ENCODE measurements at places on chromosomes 4 and X. TPM values are rescaled to one million over a fixed set of nuclear protein-coding genes. Genes with fewer than 3 reads are reported as not detected.
A peak's percentile ranks its signal among the peaks of the same experiment; 100 is the strongest.

DNA sequence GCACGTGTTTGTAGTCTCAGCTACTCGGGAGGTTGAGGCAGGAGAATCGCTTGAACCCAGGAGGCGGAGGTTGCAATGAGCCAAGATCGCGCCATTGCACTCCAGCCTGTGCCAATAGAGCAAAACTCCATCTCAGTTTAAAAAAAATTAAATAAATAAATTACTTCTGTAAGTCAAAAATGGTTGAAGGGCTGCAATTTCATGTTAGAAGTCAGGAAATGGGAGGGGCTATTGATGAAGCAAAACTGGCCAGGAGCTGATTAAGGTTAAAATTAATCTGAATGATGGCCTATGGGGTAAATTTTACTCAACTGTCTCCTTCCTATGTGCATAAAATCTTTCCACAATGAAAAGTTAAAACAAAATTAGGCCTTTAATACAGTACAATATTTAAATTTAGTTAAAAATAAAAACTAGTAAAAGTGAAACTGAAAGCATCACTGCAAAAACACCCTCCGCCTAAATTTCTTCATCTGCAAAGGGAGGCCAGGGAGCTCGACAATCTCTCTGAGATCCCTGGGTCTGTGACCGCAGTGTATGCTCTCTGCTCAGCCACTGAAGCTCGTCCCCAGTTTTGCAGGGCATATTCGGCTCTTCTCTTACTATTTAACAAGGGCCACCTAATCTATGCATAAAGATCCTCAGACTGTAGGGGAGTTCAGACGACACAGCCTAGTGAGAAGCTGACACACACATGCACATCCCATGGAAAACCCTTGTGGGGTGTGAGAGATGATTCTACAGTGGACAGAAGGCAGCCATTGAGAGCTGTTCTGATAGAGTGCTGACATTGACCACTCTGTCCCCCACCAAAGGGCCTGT is 57.2 kb downstream of the IRF2 start:
- H3K27ac ChIP-seq: peak overlapping the region; percentile 90
- peak overlapping the region; percentile 60 for H3K4me3 ChIP-seq
- DNase-seq: peak; percentile 48
- H3K27me3 ChIP-seq: no peaks in the 10 kb centered on the region

GRCh38 chr4:85302756-85303155 is 172.2 kb upstream of the ARHGAP24 start:
- DNase-seq: no peak
- no peak overlapping the region for H3K27ac ChIP-seq
- no peaks in the 10 kb centered on the region for H3K27me3 ChIP-seq
- H3K4me1 ChIP-seq: no peaks in the 10 kb centered on the region
- H3K36me3 ChIP-seq: no peaks in the 10 kb centered on the region

- no peaks in the 10 kb centered on the region for H3K27me3 ChIP-seq
- peak overlapping the region; percentile 48 for H3K27ac ChIP-seq
- DNase-seq: no peak
- H3K36me3 ChIP-seq: peaks cover 2% of the 10 kb centered on the region
- peaks cover 11% of the 10 kb centered on the region for H3K4me1 ChIP-seq
Observed at GRCh38 chr4:25253071-25253445, 19.2 kb downstream of the PI4K2B start.

Gene ADGRG4
- not detected for total RNA-seq

- peaks cover 24% of the 10 kb centered on the region for H3K36me3 ChIP-seq
- H3K4me3 ChIP-seq: no peak overlapping the region
- H3K4me1 ChIP-seq: peaks cover 8% of the 10 kb centered on the region
- H3K27me3 ChIP-seq: no peaks in the 10 kb centered on the region
Observed at GRCh38 chrX:47222751-47223350, 4.4 kb downstream of the CDK16 start.

Gene CXCR3
- total RNA-seq: 45.4 TPM

GRCh38 chr4:53043891-53044650 is 182.0 kb downstream of the RASL11B start:
- H3K36me3 ChIP-seq: no peaks in the 10 kb centered on the region
- H3K4me3 ChIP-seq: no peak overlapping the region
- no peaks in the 10 kb centered on the region for H3K27me3 ChIP-seq

- no peaks in the 10 kb centered on the region for H3K27me3 ChIP-seq
- H3K4me3 ChIP-seq: no peak overlapping the region
- peak; percentile 36 for DNase-seq
- H3K36me3 ChIP-seq: no peaks in the 10 kb centered on the region
Observed at GRCh38 chr4:166165829-166166420, 292.9 kb downstream of the TLL1 start.

Measured in GM12878 (cell line).